ENCODE measurements at places on chromosomes 7 and 10. TPM values are rescaled to one million over a fixed set of nuclear protein-coding genes. Genes with fewer than 3 reads are reported as not detected.
A peak's percentile ranks its signal among the peaks of the same experiment; 100 is the strongest.

- DNase-seq: no peak
These were observed 194.5 kb downstream of the EBF3 start for GRCh38 chr10:129769381-129770116.

GRCh38 chr7:124718032-124718766 is 47.4 kb downstream of the GPR37 start:
- DNase-seq: no peak

DNA sequence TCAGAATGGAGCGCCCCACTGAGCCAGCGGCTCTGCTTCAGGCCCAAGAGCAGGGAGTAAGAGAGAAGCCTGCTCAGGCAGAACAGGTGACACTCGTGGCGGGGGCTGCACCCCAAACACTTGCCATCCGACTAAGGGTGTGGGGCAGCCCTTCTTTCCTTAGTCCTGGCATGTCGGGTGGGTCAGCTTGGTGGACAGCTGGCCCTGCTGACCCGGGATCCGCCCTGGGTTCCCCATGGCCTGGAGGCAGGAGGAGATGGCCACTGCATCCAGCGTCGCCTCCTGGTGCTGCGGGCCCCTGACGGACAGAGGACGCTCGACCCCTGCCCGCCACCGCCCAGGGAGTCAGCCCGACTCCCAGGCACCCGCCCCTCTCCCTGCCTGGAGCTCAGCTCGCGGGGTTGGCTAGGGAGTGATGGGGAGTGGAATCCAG is 1.2 kb upstream of the PAOX start:
- no peak for DNase-seq

DNA sequence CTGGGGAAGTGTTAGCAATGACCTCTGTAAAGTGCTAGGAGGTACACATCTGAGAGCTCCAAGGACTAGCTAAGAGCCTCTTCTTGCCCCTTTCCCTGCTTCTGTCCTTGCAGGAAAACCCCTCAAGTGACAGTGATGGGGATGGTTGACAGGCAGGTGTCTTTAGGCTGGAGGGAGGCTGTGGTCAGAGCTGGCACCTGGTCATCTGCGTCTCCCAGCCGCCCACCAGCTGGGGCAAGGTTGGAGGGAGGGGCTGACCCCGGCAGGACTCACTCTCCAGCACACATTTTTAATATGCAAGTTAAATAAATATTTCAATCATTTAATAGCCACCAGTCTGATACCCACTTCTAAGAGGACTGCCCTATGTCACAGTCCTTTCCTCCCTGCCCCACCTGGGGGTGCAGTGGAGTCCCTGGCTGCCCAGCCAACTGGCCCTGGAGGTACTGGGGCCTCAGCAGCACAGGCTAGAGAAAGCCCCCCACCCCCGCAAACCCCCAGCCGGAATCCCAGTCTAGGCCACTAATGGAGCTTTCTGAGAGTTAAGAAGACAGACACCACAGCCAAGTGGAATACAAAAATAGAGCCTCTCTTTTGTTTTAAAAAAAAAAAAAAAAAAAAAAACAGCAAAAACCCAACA is 6.3 kb downstream of the FGF8 start:
- DNase-seq: no peak

DNA sequence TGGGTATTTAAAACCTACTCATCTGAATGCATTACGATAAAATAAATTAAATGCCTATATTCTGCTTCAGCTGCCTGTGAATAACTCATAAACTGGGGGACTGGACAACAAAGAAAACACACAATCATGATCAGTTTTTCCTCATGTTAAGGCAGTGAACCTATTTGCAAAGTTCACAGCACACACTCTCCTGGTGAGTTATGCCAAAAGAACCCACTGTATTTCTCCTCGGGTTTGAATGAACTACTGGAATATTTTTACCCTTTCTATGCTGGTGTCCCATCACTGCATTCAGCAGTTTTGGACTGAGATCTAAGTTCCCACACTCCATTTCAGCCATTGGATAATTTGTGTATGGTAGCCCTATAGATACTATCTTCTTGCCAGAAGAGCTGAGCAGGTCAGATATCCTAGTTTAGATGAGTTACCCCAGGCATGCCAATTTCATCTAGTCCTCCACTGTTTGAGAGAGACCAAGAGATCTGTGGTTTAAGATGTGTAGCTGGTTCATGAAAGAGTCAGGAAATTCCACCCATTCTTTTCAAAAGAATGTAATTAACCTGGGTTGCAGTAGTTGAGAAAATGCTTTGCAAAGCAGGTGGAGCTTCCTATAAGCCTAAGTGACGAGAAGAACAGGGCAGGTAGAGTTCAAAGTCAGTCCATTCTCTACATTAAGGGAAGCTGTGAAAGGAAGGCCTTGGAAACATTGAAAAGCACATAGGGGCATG is 101.7 kb downstream of the PLXDC2 start:
- no peak for DNase-seq

- no peak for DNase-seq
These were observed 49.7 kb downstream of the TMEM178B start for GRCh38 chr7:141123522-141123921.

DNA sequence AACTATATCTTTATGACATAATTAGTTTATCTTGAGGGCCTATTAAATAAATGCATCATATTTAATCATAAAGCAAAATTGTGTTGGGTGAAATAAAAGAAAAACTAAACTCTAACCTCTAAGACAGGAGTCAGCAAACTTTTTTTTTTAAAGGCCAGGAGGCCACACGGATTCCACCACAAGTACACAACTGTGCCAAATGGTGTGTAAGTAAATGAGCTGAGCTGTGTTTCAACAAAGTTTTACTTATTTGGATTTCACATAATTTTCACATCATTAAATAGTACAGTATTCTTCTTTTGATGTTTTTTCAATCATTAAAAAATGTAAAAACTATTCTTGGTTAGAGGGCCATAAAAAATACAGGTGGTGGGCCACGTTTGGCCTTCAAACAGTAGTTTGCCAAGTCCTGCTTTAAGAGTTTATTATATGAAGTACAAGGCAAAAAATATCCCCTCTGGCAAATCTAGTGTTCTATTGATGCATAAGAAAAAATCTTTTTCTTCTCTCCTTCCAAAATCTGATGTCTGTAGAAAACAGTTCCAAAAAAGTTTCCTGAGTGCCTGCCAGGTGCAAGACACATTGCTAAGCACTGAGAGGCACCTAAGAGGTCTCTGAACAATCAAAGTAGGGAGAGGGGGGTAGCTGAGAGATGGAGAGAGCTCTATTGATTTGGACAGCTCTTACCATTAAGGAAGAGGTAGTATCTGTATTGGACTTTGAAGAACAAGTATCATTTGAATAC is 26.5 kb upstream of the SPOCK2 start:
- DNase-seq: peak; percentile 66

DNA sequence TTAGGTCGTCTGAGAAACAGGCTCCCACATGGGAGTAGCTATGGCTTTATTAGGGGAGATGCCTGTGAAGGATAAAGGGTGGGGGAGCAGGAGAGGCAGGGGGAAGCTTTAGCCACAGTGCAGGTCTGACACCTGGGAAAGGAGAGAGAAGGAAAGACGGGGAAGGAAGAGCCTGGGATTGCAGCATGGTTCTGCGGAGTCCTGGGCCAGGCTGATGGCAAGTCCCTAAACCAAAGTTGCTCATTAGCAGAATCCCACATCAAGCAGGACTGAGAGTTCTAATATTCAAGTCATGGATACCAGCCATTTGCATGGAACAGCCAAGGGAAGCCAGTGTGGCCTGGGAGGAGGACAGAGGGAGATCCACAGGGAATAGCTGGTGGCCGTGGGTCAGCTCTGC is 414.8 kb downstream of the RPS24 start:
- no peak for DNase-seq

- no peak for DNase-seq
These were observed 6.8 kb upstream of the SLK start for GRCh38 chr10:103960103-103960502.

GRCh38 chr7:24970676-24971075 is 9.3 kb downstream of the OSBPL3 start:
- no peak for DNase-seq

DNA sequence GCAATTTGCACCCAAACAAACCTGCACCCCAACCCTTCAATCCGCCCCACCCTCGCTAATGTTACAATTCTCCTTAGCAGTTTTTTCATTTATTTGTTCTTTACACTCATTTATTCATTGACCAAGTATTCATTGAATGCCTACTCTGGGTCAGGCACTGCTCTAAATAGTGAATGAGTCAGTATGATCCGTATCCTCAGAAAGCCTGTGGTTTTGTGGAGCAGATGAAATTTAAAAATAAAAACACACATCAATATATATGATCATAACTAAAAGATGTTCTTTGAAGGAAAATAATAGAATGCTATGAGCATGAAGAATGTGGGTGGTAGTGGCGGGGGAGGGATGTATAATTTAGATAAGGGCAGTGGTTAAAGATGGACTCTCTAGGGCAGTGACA is 13.3 kb downstream of the IFIT5 start:
- DNase-seq: no peak

- DNase-seq: no peak
These were observed 275.4 kb downstream of the PARD3 start for GRCh38 chr10:34539533-34540315.

DNA sequence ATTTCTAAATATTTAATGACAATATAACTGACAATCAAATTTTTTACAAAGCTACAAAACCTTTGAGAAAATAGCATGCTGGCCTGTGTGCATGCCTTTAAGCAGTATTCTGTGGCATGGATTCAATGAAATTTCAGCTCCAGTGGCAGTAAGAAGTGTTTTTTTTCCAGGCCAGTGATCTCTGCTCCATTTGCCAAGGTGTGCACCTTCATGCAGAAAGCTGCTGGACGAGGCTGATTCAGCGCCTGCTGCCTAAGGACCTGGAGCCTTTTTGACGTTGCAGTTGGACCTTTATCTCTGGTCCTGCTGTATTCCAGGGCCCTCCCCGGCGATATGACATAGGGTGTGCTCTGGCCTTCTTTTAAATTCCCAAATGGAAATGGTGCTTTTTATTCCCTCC is 26.6 kb downstream of the VWC2 start:
- DNase-seq: no peak

DNA sequence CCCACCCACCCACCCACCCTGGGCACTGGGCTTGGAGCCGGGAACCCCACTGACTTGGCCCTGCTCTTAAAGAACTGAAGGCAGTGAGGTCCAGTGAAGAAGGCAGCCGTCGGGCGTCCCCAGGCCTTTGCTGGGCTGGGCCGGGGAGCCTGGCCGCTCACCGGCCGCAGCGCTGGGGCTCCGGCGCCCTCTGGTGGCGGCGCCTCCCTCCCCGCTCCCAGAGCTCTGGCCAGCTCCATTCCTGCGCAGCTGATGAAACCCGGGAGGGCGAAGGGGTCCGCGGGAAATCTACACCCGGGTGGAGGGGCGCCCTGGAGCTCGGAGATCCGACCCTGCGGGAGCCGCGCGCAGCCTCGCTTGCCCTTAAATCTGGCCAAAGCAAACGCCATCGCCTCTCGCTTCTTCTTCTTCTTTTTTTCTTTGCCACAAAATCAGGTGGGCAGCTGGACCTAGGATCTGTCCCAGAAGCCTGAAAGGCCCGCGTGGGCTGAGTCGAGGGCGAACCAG is 1.7 kb upstream of the CXCL12 start:
- peak; percentile 86 for DNase-seq

GRCh38 chr7:29019387-29019786 is 61.3 kb upstream of the TRIL start:
- DNase-seq: peak; percentile 57

GRCh38 chr10:111579473-111579872 is 502.6 kb downstream of the ADRA2A start:
- DNase-seq: no peak

GRCh38 chr7:114432703-114433102 is 18.1 kb downstream of the FOXP2 start:
- DNase-seq: peak; percentile 68

- peak; percentile 56 for DNase-seq
These were observed 22.9 kb downstream of the PDGFA start for GRCh38 chr7:496528-497295.

- no peak for DNase-seq
These were observed 134.7 kb downstream of the SLIT1 start for GRCh38 chr10:97050956-97051496.

GRCh38 chr7:90560730-90561129 is 35.4 kb upstream of the CDK14 start:
- DNase-seq: no peak

DNA sequence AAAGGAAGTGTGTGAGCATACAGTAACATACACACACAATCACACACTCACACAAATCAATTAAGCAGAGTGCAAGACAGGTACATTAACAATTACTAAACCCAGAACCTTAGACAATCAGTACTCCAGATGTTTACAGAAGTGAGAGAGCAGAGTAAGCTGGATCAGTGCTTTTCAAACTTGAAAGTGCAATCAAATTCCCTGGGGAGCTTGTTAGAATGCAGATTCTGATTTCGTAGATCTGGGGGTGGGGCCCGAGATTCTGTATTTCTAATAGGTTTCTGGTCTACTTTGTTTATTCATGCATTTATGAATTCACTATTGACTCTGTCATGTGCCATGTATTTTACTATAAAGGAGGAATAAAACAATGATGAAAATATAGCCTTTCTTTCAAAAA is 179.6 kb upstream of the PHYHIPL start:
- no peak for DNase-seq

DNA sequence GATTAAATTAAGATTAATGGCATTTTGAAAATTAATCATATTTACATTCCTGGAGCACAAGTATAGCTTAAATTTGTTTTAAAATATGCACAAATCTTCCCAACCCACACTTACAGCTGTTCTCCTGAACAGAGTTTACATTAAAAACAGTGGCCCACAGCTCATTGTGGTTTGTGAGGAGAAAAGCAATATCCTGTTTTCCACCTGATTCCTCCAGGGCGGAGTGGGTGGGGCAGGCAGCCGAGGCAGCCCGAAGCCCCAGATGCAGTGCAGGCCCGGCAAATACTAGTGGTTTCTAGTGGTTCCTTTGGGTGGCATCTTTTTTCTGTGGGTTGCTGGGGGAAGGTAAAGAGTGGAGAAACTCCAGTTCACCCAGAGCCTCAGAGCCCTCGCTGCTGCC is 280.8 kb downstream of the ARHGAP12 start:
- no peak for DNase-seq

GRCh38 chr7:152600266-152600665 is 75.7 kb downstream of the XRCC2 start:
- DNase-seq: no peak

- peak; percentile 94 for DNase-seq
These were observed 872.4 kb downstream of the LRMDA start for GRCh38 chr10:76303682-76304316.

DNA sequence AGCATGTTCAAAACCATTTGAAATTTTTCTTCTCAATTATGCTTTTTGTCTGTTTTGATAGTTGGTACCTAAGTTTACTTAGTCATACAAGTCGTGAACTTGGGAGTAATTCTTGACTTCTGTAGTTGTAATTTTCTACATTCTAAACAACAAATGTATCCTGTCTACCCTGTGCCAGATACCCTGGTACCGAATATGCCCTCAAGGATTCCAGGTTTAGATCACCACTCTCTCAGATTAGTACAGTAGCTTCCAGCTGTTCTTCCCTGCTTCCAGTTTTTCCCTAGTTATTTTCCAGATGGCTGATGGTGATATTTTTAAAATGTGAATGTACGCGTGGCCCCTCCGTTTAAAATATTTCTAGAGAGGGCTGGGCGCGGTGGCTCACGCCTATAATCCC is 6.5 kb downstream of the STAM start:
- DNase-seq: no peak

GRCh38 chr10:75358835-75359421 is 42.6 kb downstream of the ZNF503 start:
- DNase-seq: no peak

The ABCA13 gene
- 0.72 TPM for total RNA-seq

The CD36 gene
- total RNA-seq: 324 TPM

The GATA3 gene
- not detected for total RNA-seq

The SFRP4 gene
- 49.5 TPM for total RNA-seq

The NAT16 gene
- not detected for total RNA-seq

The PLEKHS1 gene
- 1.4 TPM for total RNA-seq

The RHOBTB1 gene
- total RNA-seq: 36.5 TPM

The CPED1 gene
- 32.3 TPM for total RNA-seq

The TDRD1 gene
- 1.6 TPM for total RNA-seq

Measured in tongue (tissue), 3 donors.